ENCODE measurements at places on chromosomes 1 and 21.
A peak's percentile ranks its signal among the peaks of the same experiment; 100 is the strongest.

GRCh38 chr21:29193072-29193471 is 62.6 kb downstream of the MAP3K7CL start:
- DNase-seq, result no peak

DNA sequence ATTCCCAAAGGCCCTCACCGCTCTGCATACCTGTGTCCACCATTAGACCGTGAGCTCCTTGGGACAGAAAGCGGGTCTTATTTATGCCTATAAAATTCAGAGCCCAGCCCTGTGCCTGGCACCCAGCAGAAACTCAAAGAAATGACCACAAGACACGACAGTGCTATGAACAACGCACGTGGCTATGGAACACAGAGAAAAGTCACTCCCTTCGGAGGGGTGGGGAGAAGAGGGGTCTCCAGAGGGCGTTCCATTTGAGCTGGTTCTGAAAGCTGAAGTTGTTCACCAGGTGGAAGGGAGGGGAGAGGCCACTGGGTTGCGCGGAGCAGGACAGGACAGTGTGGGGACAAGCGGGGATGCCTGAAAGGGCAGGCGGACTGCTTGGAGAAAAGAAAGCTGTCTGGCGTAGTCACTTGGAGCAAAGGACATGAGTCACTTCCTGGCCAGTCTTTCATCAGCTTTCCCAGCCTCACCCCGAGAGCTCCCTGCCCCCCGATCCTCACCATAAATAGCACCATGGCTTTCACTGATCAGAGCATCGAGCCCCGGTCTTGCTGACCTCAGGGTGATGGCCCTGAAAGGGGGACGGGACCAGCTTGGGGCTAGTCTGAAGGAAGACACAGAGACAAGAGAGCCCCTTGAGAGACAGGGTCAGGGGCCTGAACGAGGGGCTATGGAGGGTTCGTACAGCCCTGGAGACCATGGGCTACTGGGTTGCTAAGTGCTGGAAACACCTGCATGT is 28.5 kb downstream of the ECE1 start:
- DNase-seq, result peak; percentile 39

DNA sequence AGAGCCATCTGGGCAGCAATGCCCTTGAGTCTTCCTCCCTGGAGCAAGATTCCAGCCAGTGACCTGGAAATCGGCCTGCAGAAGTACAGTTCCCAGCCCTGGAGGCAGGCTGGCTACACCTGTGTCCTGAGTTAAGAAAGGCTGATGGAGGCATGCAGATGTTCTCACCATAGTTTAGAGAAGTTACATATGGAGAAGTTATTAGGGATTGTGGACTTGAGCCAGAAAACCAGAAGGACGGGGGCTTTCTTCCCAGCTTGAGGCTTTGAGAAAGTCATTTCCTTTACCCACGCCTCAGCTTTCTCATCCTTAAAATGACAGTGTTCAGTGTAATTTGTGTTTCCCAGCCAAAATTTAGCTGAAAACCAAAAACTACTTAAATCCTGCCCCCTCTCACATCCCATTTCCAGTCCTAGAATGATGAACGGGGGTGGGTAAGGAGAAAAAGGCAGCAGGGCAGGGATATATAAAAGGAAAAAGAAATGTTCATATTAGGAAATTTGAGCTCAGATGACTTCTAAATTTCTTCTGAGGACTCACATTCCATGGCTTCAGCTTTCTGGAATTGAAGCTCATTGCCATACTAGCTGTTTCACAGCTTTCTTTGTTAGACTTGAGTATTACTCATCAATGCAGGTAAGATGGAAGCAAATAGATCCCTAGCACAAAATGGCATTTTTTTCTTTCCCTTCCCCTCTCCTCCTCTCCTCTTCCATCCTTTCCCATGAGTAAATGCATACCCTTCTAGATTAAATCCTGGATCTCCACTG is 14.4 kb upstream of the C8B start:
- no peak for DNase-seq

DNA sequence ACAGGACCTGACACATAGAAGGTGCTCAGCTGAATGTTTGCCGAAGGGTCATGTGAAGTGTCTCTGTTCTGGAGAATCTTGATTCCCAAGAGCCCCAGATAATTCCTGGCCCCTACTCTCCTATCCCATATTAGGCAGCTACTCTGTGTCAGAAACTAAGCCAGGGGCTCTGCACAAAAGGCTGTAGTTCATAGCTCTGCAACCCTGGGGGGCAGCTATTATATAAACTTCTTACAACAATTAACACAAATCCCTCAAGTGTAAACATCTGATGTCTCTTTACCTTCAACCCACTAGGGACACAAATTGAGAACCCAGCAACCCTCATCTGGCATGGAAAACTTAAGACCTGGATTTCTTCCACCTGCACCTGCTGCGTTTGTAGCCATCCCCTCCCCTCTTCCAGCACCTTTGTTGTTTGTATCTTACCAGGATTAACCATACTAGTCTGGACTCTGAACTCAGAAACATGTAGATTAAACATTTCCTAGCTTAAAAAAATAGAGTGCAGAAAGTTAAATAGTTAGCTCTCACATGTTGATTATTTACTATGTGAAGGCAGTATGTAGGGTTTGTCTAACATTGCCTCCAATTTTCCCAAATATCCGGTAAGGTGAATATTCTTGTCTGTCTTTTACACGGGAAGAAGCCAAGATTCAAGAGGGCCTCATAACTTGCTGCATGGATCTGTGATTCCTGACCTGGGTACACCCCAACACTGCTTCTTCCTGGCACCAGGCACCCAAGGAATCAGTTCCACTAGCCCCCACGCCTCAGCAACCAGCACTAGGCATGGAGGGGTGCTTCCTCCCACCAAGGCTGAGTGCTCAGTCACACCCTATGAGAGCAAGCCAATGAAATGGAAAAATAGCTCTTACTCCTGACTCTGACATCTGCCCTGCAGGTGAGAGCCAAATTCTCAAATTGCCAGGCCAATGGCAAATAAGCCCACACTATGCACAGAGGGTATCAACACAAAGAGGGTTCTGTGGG is 220.7 kb upstream of the HOOK1 start:
- DNase-seq, result no peak

GRCh38 chr1:21346365-21347071 is 56.3 kb upstream of the ECE1 start:
- DNase-seq, result no peak

GRCh38 chr1:16013220-16013907 is 4.5 kb downstream of the HSPB7 start:
- no peak for DNase-seq

DNA sequence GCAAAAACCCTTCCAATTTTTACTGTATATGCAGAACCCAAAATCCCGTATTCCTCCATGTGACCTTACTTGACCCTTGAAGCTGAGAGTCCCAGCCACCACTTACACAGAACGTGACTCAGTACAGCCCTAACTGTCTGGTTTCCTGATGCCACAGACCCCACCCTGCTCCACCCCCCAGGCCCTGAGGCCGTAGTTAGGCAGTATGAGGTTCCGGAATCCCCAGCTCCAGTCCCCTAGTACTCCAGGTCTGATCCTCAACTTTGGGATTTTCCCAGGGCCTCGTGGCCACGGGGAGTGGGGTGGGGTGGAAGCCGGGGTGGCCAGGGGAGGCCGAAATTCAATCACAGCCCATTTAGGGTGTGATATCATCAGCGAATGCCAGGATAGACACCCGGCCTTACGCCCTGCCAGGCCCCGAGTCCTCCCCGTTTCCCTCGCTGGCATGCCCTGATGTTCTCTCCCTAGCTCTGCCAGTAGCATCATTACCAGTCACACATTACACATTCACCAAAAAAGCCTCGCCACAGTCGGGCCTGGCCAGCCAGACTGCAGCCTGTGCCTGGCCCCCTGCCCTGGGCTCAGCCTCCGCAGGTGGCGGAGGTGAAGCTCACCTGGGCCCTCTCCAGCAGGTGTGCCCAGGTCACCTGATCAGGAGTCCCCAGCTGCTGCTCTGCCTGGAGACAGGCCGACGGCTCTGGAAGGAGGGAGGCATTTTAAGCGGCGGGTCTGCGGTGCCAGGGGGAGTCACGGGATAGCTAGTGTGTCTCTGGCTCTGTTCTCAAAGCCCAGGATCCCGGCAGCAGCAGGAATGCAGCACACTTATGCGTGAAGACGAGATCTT is 70.8 kb downstream of the SCCPDH start:
- no peak for DNase-seq

DNA sequence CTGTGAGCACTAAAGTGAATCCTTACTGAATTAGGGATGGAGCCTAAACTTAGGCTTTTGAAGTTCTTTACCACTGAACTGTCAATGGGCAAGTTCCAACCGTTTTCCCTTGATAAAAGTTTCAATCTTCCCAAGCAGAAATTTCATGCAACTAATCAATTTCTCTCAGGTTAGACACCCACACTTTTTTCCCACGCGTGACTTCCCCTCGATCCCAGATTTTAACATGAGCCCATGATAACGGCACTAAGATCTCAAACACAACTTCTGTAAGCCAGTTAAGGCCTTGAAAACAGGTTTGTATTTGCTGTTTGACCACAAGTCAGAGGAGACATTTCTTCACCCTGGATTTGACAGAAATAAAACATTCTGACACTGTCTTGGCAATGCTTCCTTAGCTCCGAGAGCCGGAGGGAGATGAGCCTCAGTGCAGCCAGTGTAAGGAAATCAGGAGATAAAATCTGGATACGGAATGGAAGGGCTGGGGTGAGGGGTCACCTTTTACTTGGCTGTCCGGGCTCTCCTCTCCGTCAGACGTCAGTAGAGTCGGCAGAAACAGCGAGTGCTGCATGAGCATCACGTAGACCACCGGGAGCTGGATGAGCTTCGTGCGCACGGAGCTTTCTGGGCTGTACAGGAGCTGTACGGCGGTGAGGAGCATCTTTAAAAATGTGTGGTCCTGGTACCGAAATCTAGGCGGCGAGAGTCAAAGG is 39.7 kb downstream of the MRAP start:
- DNase-seq, result no peak

DNA sequence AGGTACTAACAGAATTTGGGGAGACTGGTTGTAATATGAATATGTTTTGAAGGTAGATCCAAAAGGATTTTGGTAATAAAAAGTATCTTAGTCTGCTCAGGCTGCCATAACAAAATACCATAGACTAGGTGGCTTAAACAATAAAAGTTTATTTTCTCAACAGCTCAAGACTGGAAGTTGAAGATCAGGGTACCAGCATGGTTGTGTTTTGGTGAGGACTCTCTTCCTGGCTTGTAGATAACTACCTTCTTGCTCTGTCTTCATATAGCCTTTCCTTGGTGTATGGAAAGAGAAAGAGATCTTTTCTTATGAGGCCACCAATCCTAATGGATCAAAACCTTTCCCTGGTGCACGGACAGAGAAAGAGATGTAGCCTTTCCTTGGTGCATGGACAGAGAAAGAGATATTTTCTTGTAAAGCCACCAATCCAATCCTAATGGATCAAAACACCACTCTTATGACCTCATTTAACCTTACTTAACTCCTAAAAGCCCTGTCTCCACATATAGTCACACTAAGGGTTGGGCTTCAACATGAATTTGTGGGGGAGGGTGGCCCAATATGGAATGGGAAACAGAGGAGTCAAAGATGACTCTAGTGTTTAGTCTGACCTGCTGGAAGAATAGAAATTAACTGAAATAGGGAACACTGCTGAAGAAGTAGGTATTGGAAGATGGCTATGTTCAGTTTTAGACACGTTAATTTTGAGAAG is 5.4 kb upstream of the TSNAX start:
- DNase-seq, result no peak

- no peak for DNase-seq
These were observed 20.2 kb upstream of the WNT4 start for GRCh38 chr1:22163137-22163536.

- no peak for DNase-seq
These were observed 82.8 kb upstream of the SLC44A3 start for GRCh38 chr1:94737124-94737998.

GRCh38 chr1:20440785-20441200 is 45.2 kb downstream of the CAMK2N1 start:
- peak; percentile 62 for DNase-seq

GRCh38 chr1:154962156-154962749 is 671 bp upstream of the PYGO2 start:
- DNase-seq, result no peak

DNA sequence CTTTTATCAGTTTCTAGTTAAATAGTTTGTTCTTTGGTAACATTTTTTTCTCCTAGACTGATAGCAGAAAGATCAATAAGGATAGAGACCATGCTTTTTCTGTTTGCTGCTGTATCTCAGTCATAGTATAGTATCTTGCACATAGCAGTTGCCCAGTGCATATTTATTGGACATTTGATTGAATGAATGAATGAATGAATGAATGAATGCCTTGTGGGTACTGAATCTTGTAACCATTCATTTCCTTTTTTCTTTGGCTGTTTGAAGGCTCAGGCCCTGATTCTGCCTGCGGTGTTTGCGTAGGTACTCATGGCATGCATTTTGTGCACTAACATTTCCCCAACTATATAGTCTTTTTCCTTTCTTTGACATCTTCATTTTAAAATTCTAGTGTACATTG is 83.9 kb downstream of the ST3GAL3 start:
- DNase-seq, result no peak

DNA sequence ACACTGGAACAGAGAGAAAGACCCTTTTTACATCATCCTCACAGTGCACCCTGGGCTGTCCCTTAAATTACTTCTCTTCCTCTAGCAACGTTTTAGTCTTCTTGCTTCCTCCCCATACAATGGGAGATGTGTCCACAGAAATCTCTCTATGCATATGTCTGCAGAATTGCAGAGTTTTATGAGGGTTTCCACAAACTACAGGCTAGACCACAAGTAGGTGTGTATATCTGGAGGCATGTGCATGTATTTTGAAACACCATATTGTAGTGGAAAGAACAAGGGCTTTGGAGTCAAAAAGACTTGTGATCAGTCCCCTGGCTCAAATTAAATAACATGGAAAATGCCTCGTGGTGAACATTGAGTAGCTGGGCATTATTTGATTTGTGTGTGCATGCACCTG is 121.3 kb upstream of the IPO9 start:
- no peak for DNase-seq

DNA sequence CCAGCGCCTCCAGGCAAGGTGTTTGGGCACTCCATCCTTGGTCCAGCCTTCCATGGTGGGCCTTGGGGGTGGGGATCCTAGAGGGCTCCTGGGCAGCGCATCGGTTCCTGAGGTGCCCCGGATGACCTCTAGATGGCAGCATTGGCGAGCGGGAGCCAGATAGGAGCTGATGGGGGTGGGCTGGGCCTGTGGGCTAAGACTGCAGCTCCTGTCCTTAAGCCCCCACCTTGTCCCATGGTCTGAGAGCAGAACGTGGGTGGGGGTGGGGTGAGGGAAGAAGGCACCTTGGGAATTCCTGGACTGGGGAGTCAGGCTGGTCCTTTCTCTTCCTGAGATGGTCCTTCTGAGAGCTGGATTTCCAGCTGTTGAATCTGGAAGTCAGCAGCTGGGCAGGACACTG is 93.4 kb upstream of the CSF3R start:
- DNase-seq, result no peak

- no peak for DNase-seq
These were observed 86.1 kb upstream of the VAV3 start for GRCh38 chr1:108050911-108051629.
